NCI-H2227 treated with DMSO at 0.1 percent for 48 hours (cell line): ENCODE measurements at places on chromosomes 6 and 20.
A peak's percentile ranks its signal among the peaks of the same experiment; 100 is the strongest.

DNA sequence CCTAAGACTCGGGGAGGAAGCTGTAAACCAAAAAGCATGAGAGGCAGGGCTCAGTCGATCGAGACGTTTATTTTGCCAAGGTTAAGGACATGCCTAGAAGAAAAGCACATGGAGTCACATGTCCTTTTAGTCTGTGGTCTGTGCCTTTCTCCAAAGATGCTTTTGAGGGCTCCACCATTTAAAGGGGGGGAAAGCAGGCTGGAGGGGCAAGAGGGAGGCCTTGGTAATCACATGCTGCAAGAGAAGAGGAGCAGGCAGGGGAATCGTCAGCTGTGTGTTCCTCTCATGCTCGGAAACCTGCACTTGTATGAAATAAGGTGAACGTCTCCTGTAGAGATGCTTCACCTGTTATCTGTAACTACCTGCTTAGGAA is 9.1 kb upstream of the YTHDF1 start:
- DNase-seq: peak; percentile 50

- no peak for DNase-seq
These were observed 210.3 kb downstream of the RFPL4B start for GRCh38 chr6:112557435-112557834.

GRCh38 chr20:53949319-53949839 is 121.0 kb downstream of the BCAS1 start:
- DNase-seq: no peak

DNA sequence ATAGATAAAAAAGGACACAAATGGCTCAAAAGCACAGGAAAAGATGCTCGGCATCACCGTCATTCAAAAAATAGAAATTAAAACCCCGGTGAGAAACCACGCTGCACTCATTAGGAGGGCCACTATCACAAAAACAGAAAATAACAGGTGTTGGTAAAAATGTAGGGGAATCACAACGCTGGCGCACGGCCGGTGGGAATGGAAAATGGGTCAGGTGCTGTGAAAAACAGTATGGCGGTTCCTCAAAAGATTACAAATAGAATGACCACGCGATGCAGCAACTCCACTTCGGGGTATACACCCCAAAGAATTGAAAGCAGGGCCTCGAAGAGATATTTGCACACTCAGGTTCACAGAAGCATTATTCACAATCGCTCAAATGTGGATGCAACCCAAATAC is 28.3 kb downstream of the NPEPL1 start:
- DNase-seq: no peak

DNA sequence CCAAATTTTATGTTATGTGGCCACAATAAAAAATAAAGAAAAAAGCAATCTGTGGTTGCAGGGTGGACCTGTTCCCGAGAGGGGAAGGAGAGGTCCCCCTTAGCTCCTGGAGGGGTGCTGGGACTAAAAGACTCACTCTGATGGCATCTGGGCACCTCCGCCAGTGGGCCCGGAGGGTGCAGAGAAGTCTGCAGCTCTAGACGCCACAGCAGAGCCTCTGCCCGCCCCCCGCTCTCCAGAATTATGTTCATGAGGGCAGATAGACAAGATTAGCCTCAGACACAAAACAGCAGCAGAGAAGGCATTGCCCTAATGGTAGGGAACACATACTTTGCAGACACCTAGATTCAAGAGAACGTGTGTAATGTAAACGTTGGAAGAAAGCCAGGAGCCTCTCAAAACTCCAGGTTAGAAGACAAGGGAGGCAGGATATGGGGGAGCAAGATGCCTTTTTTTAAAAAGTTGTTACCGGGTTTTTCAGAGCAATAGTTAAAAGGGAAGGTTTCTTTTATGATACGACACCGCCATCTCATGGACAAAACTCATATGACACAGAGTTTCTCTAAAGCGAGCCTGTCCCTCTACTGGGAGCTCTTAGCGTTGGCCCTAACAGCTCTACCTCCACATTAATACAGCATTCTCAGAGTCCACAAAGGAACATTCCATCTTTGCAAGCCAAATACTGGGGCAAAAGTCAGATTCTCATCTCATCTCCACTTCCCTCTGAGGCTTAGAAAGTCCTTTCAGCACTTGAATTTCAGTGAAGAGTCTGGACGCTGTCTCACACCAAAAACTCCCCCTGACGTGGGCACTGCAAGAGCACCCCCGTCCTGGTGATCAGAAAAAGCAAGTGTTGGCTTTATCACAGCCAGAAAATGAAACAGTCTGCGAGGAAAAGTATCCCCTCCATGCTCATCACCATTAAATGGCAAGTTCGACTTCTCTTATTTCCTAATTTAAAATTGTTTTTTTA is 47.2 kb downstream of the FOXF2 start:
- peak; percentile 59 for DNase-seq

DNA sequence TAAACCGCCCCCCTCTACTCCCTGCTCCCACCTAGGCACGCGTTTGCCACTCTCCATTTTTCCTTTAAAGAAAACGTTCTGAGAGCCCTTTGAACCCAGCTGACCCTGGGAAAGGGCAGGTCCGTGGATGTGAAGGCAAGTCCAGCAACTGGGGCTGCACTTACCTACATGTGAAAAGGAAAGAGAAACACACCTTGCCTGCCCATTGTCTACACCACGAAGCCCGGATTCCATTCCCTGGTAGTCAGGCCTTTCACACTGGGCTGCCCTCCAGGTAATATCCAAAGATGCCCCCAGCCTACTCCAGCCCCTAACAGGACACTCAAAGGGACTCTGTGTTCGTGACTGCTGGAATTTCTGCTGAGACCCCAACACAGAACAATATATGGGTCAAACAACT is 94.4 kb downstream of the CD83 start:
- no peak for DNase-seq

GRCh38 chr6:133410638-133411435 is 169.7 kb downstream of the EYA4 start:
- no peak for DNase-seq

- DNase-seq: no peak
These were observed 45.2 kb upstream of the TFAP2A start for GRCh38 chr6:10460096-10460495.

DNA sequence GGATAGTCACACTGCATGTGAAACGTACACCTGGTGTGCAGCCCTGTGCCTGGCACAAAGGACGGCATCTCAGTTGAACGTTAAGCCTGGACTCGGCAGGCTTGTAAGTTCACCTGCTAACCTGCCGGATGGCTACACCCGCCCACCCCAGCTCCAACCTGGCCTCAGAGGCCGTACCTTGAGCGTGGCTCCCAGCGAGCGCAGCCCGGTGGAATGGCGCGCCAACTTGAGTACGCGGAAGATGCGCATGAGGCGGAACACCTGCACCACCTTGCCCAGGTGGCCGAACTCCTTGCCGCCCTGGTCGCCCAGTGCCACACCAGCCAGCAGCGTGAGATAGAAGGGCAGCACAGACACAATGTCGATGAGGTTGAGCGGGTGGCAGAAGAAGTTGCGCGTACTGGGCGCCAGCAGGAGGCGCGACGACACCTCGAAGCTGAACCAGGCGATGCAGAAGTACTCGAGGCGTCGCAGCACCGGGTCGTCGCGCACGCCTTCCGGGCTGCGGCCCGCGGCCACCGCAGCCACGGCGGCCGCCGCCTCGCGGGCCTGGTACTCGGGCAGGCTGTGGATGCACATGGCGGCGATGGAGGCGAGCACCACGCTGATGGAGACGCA is 3.3 kb downstream of the KCNS1 start:
- no peak for DNase-seq

- no peak for DNase-seq
These were observed 123.3 kb upstream of the CDH4 start for GRCh38 chr20:61128701-61129269.

DNA sequence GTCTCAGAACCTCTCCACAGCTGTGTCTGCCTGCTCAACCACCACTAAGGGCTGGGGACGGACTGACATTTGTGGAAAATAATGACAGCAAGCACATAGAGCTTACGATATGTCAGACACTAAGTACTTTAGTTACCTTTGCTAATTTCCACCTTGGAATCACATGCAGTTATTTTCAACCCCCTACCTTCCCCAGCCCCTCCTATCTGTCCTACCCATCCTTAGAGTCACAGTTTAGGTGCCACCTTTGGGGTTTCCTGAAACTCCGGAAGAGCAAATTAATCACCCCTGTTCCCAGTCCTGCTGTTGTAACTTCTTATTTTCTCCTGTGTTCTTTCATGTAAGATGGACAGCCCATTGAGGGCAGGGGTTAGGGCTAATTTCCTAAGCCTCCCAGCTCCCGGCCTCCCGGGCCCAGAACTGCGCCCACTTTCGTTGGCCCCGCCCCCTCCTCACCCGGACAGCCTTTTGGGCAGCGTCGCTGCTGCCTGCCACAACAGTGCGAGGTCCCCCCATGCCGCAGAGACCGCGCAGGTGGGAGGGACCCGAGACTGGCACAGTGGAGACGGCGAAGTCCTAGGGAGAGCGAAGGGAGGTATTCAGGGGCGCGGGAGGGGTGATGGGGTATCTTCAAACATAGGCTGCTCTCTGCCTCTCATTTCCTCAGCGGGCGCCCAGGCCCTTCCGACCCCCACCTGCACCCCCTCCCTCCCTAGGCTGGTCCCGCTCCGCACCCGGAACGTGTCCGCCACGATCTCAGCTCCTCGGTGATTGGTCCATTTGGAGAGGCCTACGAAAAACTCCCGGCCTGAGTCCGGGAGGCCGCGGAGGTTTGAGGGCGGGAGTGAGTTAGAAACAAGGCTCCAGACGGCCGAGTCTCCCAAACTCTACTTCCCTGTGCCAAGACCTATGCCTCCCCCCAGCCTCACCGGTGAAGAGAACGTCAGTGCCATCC is 1.1 kb downstream of the DDAH2 start:
- no peak for DNase-seq

- no peak for DNase-seq
These were observed 9.2 kb downstream of the CPNE5 start for GRCh38 chr6:36829919-36830544.

DNA sequence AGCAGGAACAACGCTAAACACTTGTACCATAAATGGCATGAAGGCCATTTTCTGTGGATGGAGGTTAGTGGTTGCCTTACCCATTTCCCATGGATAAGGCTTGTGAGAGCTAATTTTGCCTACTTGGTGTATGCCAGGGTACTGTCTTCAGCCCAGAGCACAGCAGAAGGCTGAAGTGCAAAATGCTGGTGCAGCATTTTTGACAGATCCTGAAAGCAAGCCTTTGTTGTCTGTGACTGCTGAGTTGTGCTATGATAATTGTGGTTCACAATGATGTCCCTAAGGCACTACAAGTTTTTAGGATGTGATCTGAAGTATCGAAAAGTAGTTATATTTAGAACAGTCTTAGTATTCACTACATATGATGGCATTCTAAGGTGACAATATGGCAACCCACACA is 14.7 kb upstream of the HMGN3 start:
- no peak for DNase-seq

DNA sequence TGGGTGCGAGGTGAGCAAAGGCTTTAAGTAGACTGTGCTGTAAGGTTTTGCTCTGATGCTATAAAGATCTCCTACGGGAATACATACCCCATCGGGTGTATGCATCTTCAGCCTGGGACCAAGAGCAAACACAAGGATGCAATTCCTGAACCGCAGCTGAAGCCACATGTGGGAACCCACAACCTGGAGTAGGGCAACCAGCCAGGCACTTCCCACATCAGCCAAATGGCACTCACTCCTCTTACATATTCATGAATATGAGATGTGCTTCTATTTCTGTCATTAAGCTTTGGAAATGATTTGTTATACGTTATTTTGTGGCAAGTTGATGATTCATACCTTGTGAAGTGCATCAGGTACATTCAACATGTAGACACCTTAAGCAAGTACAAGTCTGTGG is 619.2 kb downstream of the C6orf118 start:
- no peak for DNase-seq

GRCh38 chr6:128063850-128064539 is 163.1 kb upstream of the THEMIS start:
- DNase-seq: no peak

DNA sequence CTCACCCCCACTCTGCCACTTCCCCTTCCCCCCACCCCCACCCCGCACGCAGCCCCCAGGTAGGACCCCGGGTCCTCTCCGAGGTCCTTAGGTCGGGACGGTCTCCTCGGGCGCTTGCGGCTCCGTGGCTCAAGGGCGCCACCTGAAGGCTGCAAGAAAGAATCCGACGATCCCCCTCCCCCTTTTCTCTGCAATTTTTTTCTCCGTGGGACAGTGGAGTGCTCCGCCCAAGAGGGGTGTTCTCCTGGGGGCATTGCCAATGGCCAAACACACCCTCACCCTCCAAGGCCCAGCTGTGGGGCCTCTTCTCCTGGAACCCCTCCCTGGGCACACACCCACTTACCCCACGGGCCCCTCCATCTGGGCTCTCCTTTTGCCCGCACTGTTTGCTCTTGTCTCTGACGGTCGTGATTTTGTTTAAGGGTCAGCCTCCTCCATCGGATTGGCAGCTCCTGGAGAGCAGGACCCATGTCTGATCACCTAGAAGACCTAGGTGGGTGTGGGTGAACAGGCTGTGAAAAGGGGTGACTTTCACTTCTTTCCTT is 1.1 kb upstream of the TMEM74B start:
- peak; percentile 32 for DNase-seq

DNA sequence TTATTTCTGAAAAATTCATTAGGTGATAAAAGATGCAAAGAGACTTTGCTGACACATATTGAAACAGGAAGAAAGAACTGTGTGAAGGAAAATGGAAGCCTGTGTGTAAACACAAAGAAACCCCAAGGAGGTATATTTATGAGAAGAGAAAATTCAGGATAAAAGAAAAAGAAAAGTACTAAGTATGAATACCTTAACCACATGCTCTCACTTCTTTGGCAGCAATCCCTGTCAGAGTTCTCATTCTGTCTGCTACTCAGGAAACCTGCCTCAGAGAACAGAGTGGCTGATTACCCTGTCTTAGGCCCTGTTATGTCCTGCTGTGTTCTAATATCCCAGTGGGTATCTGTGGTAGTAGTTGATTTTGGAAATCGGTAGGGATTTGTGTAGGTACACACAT is 457.9 kb downstream of the TBC1D32 start:
- DNase-seq: no peak

DNA sequence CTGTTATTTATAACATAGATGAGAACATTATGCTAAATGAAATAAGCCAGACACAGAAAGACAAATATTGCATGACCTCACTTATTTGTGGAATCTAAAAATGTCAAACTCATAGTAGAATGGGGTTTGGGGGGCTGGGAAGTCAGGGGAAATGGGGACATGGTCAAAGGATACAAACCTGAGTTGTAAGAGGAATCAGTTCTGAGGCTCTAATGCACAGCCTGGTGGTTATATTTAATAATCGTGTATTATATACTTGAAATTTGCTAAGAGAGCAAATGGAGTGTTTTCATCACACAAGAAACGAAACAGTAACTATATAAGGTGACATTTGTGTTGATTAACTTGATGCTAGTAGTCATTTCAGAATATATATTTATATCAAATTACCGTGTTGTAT is 40.8 kb upstream of the GFOD1 start:
- no peak for DNase-seq
